GM10248 (cell line): ENCODE measurements at places on chromosomes 2 and 18.

DNA sequence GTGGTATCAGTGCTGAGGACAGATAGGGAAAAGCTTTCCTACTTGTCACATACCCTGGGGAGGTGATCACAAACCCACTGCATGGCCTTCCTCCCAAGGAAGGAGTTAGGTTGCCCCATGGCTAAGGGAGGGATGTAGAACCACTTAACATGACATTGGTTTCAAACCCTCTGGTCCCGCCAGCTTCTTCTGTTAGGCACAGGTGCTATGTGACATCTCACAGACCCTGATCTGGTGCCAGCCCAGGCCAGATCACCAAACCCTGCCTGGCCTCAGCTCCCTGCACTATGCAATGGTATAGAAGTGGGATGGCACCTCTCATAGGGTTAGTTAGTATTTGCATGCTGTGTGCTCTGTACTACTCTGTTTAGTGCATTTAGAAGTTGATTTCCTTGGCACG is 58.0 kb downstream of the TCF7L1 start:
- no peak for DNase-seq

- no peak for DNase-seq
These were observed 244.8 kb downstream of the MYCN start for GRCh38 chr2:16184945-16185660.

- DNase-seq: no peak
These were observed 84.7 kb downstream of the EHD3 start for GRCh38 chr2:31318361-31319336.

- DNase-seq: no peak
These were observed 78.2 kb downstream of the PTGR3 start for GRCh38 chr18:75130591-75131328.

DNA sequence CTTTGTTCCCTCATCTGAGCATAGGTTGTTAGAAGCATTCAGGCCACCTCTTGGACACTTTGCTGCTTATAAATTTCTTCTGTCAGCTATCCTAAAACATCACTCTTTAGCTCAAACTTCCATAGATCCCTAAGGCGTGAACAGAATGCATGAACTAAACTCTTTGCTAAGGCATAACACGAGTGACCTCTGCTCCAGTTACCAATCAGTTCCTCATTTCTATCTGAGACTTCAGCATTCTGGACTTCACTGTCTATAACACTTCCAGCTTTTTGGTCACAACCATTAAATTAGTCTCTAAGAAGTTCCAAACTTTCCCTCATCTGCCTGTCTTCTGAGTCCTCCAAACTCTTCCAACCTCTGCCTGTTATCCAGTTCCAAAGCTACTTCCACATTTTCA is 8.3 kb upstream of the VWA3B start:
- DNase-seq: no peak

GRCh38 chr2:126172631-126173184 is 483.2 kb upstream of the GYPC start:
- no peak for DNase-seq

- DNase-seq: no peak
These were observed 78.4 kb upstream of the ARL5A start for GRCh38 chr2:151906633-151906998.

- DNase-seq: no peak
These were observed 212.9 kb upstream of the STON1 start for GRCh38 chr2:48316753-48317750.
